ENCODE measurements at places on chromosomes 4 and X. TPM values are rescaled to one million over a fixed set of nuclear protein-coding genes. Genes with fewer than 3 reads are reported as not detected.

DNA sequence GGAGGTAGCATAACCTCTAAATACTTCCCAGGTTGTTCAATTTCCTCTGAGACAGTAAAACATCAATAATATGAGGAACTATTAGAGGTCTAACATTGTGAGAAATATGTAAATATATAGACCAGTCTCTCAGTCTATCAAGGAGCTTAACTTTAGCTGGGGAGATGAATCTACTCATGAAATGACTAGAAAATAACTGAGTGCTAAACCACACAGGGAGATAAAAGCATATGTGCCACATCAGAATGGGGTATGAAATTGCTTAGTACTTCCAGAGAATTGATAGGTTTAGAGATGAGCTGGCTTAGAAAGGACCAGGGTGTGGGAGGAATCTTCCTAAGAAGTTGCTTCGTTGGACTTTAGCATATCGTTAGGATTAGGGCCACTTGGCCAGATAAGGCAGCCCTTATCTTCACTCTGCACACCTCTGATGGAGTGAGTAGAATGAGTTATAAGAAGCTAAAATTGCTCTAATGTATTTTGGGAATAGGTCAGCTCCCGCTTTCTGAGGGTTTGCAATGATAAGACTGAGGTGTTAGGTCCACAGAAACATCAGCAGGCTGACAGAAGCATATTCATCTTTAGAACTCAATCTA is 299.2 kb downstream of the UNC5C start:
- no peak for DNase-seq
- H3K4me3 ChIP-seq, result no peak overlapping the region
- H3K27me3 ChIP-seq, result no peaks in the 10 kb centered on the region
- H3K27ac ChIP-seq, result no peak overlapping the region
- peaks cover 7% of the 10 kb centered on the region for H3K36me3 ChIP-seq
- no peaks in the 10 kb centered on the region for H3K4me1 ChIP-seq

The DCAF12L1 gene
- total RNA-seq, result not detected

DNA sequence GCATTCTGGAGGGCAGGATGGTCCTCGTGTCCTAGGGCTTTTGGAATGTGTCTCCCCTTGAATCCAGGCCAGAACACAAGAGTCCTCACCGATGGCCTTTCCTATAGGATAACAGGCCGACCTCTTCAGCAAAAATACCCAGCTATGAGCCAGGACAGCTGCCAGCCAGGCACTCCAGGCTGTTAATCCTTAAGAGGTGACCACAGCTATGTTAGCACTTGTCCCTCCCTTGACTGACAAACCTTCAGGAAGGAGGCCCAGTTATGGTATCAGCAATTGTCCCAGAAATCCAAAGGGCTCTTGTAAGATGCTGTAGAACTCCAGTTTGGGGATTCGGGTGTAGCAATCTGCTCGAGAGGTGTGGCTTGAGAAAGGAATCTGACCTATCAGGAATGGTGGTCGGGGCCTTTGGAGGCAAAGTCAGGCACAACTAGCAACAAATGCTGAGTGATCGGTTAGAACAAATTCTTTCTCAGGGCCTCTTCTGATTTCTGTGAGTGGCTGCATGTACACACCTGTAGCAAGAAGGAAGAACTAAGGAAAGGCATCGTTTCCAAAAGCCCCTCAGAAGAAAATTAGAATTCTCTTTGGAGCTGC is 54.6 kb downstream of the PTCHD1 start:
- no peak overlapping the region for H3K27ac ChIP-seq
- no peak for DNase-seq
- H3K36me3 ChIP-seq, result no peaks in the 10 kb centered on the region
- H3K4me3 ChIP-seq, result no peak overlapping the region

The PHOX2B gene
- total RNA-seq, result not detected

The ARX gene
- total RNA-seq, result not detected
